ENCODE measurements at places on chromosomes 7 and 10.

- DNase-seq: no peak
These were observed 127.3 kb downstream of the SEMA3C start for GRCh38 chr7:80791509-80791929.

- no peak for DNase-seq
These were observed 16.9 kb downstream of the SMURF1 start for GRCh38 chr7:99126921-99127553.

DNA sequence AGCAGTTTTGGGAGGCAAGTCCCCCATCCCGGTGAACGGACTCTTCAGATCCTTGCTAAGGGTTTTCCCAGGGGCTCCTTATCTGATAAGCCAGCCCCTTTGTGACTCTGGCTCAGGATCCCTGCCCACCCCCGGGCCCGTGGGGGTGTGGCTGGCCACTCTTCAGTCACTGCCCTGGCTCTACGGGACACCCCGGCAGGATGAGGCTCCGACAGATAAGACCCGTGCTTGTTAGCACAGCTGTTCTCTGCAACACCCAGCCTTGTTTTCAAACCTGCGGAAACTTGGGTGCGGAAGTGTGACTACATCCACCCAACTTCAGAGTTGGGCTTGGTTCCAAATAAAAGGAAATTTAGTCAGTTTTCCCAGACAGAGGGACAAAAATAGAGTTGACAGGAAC lies 66.7 kb upstream of the PODXL start:
- no peak for DNase-seq

DNA sequence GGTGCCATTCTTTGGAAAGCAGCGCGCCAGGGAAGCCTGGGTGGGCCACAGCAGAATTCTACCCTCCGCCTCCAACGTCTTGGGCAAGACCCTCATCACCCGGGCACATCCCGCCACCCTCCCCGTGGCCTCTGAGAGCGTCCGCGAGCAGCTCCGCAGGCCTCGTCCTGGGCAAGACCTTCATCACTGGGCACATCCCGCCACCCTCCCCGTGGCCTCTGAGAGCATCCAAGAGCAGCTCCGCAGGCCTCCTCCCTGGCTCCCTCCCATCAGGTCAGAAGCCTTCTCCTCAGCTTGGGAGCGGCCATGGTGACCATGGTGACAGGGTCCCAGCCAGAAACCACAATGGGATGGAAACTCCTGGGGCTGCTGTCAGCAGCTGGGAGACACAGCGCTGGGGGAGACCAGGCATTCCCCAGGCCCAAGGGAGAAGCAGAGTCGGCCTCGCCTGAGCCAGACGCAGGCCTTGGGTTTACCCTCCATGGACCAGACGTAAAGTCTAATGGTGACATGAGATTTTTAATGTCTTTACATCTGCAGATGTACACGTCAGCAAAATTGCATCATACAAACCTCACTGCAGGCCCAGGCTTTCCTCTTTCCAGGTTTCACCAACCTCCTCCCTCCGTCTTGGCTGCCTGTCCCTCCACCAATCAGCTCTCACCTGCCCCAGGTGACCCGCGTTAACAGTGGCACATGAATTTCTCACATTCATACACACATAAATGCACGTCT lies 55.1 kb upstream of the PPP2R2D start:
- DNase-seq: no peak

All from NCI-H1105 treated with DMSO at 0.1 percent for 48 hours (cell line).